GM23338 (cell line): ENCODE measurements at places on chromosomes 11 and 22. TPM values are rescaled to one million over a fixed set of nuclear protein-coding genes. Genes with fewer than 3 reads are reported as not detected.

DNA sequence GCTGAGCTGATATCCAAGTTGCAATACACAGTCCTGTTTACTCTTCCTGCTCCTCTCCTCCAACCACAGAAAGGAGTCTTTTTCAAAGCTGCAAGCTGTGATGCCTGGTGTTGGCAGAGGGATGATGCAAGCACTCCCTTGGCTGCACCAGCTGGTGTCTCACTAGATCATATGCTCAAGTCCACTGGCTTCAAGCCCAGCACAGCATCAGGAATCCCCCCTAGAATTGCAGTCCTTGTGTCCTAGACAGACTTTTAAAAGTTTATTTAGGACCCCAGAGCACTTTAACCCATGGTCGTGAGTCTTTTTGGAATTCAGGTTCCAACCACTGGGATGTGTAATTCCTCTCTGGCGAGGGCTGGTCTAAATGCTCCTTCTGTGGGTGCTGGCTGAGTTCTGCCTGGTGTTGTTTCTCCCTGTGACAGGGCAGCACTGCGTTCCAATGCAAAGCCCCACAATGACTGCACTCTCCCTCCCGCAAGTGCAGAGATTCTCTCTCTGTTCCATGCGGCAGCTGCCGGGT lies 1.9 kb upstream of the HEPN1 start:
- no peak overlapping the region for H3K27ac ChIP-seq
- no peak overlapping the region for H3K4me3 ChIP-seq
- no peaks in the 10 kb centered on the region for H3K36me3 ChIP-seq
- no peak for DNase-seq

- no peaks in the 10 kb centered on the region for H3K36me3 ChIP-seq
- H3K4me1 ChIP-seq = peaks cover 21% of the 10 kb centered on the region
- H3K27ac ChIP-seq = no peak overlapping the region
- H3K4me3 ChIP-seq = no peak overlapping the region
- DNase-seq = no peak
- H3K27me3 ChIP-seq = no peaks in the 10 kb centered on the region
These were observed 26.6 kb upstream of the SLC22A12 start for GRCh38 chr11:64564419-64564818.

DNA sequence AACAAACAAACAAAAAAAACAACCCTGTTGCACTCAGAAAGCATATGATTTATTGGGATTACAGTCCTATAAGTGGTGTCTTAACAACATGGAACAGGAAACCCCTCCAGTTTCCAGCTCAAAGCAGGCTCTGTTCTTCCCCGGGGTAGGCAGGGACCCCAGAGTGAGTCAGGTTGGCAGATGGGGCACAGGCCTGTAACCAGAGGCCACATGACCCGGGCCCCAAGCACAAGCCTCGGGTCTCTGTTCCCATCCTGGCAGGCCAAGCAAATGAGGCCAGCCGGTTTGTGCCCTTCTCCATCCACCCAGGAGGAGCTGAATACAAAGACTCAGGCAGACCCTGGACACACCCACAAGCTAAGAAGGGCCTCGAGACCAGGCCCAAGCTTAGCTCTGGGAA lies 75.8 kb downstream of the NAT10 start:
- no peak overlapping the region for H3K27ac ChIP-seq
- H3K4me3 ChIP-seq = no peak overlapping the region
- H3K27me3 ChIP-seq = no peaks in the 10 kb centered on the region
- DNase-seq = no peak

- no peak for DNase-seq
- no peak overlapping the region for H3K27ac ChIP-seq
- no peak overlapping the region for H3K4me3 ChIP-seq
- no peaks in the 10 kb centered on the region for H3K36me3 ChIP-seq
These were observed 13.1 kb downstream of the PTPN5 start for GRCh38 chr11:18778468-18778867.

- H3K4me1 ChIP-seq = no peaks in the 10 kb centered on the region
- H3K4me3 ChIP-seq = no peak overlapping the region
- H3K36me3 ChIP-seq = no peaks in the 10 kb centered on the region
- no peak overlapping the region for H3K27ac ChIP-seq
- no peaks in the 10 kb centered on the region for H3K27me3 ChIP-seq
- no peak for DNase-seq
These were observed 267.4 kb upstream of the NCAM1 start for GRCh38 chr11:112693781-112694180.

GRCh38 chr11:86182976-86183584 lies 61.5 kb upstream of the EED start:
- H3K4me3 ChIP-seq = no peak overlapping the region
- no peaks in the 10 kb centered on the region for H3K27me3 ChIP-seq
- H3K27ac ChIP-seq = no peak overlapping the region
- H3K4me1 ChIP-seq = no peaks in the 10 kb centered on the region
- H3K36me3 ChIP-seq = no peaks in the 10 kb centered on the region
- no peak for DNase-seq

DNA sequence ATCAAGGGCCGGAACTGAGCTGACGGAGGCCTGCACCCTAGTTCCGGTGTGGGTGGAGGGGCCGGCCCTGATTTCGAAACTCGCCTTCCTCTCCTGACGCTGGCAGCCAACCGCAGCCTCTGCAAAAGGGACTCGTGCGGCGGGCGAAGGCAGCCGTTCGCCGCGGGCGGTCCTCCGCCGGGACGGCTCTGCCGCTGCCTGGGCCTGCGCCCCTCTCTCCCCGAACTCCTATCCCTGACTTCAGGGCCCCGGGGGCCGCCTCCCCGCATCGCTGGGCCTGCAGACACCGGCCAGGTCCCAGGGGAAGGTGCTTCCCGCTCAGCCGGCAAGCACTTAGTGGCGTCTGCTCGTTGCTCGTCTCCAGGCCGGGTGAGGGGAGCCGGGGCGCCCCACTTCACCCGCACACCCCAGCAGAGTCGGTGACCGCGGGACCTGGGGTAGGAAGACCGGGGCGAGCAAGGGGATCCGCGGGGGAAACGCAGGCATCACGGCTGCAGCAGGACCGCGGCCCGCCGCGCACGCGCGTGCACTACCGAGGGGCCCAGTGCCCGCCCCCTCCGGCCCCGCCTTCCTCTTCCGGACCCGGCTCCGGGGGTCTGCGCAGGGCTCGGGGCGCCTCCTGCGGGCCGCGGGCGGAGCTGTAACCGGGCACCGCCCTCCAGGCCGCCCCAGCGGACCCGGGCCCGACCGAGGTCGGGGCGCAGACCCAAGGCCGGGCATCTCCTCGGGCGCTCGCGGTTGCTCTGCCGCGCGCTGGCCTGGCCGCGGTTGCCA lies 464 bp upstream of the ANKRD13D start:
- H3K4me3 ChIP-seq = peak overlapping the region; percentile 91
- no peaks in the 10 kb centered on the region for H3K27me3 ChIP-seq
- H3K4me1 ChIP-seq = peaks cover 10% of the 10 kb centered on the region
- H3K36me3 ChIP-seq = peaks cover 4% of the 10 kb centered on the region; the same call in 1 of the 2 replicates
- H3K27ac ChIP-seq = peak overlapping the region; percentile 96

JHY gene
- total RNA-seq = 0.58 and 0.94 TPM in 2 replicates

BDNF gene
- total RNA-seq = 5.1 and 6.8 TPM in 2 replicates

GLYATL1 gene
- total RNA-seq = 12.6 and 20.5 TPM in 2 replicates
